ENCODE measurements at places on chromosomes 13 and 19.

DNA sequence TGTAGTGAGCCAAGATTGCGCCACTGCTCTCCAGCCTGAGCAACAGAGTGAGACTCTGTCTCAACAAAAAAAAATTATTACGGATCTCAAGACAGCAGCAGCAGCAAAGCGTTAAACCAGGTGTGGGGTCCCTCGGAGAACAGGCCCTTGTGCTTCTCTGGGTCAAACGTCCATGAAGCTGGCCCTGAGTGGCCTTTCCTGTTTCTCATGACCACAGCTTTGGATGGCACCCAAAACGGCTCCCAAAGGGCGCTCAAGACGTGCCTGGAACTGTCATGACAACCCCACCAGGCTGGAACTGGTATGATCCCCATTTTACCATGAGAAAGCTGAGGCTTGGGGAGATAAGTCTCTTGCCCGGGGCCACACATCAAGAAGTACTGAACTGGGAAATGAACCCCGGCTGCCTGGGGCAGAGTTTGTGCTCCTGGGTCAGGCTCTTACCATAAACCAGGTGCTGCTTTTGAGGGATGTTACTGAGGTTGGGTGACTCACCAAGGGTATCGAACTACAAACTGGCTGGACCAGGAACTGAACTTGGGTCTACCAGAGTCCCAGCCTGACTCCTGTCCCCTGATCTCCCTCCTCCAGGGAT, 11.6 kb upstream of the SAMD1 start:
- DNase-seq: no peak

DNA sequence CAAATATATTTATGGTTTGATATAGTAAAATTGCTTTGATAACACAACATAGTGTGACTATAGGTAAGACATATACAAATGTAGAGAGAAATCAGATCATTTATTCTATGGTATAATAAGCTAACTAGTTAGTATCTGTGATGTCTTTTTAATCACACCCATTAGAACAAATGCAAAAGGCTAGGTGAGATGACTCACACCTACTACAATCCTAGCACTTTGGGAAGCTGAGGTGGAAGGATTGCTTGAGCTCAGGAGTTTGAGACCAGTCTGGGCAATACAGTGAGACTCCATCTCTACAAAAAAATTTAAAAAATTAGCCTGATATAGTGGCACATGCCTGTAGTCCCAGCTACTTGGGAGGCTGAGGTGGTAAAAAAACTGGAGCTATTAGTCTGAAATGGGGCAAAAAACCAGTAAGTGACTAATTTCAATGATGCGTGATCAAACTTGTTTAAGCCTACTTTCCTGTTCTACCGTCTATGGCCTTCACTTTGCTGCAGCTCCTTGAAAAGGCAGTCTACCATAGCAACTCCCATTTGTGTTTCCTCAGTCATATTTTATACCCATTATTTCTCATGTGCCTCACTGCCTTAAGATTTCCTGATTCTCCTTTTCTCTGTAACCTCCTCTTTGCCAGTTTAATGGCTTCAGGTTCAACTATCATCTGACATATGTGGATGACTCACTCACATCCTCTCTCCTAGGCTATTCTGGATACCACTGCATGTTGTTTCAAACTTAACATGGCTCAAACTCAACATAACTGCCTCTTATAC, 12.5 kb downstream of the ALG5 start:
- DNase-seq: no peak

GRCh38 chr19:55472463-55472862, 4.0 kb upstream of the ZNF628 start:
- DNase-seq: no peak

DNA sequence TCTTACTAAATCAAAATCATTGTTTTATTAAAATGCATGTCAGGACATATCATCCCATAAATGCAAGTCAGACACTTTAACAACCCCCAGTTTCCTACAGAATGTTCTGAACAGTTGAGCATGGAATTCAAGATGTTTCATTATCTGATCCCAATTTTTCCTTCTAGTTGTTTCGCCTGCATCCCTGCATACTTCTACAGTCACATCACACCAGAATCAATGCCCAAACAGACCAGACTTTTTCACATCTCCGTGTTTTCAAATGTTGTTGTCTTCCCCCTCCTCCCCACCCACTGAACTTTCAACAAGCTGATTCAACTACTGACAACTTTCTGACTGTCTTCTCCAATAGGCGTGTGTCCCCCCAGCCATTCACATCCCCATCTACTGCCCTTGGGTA, 48.6 kb downstream of the LHFPL6 start:
- DNase-seq: no peak

GRCh38 chr19:6997679-6998445, 23.4 kb downstream of the MBD3L2B start:
- DNase-seq: no peak

GRCh38 chr19:45972081-45972946, 1.4 kb downstream of the NOVA2 start:
- no peak for DNase-seq

DNA sequence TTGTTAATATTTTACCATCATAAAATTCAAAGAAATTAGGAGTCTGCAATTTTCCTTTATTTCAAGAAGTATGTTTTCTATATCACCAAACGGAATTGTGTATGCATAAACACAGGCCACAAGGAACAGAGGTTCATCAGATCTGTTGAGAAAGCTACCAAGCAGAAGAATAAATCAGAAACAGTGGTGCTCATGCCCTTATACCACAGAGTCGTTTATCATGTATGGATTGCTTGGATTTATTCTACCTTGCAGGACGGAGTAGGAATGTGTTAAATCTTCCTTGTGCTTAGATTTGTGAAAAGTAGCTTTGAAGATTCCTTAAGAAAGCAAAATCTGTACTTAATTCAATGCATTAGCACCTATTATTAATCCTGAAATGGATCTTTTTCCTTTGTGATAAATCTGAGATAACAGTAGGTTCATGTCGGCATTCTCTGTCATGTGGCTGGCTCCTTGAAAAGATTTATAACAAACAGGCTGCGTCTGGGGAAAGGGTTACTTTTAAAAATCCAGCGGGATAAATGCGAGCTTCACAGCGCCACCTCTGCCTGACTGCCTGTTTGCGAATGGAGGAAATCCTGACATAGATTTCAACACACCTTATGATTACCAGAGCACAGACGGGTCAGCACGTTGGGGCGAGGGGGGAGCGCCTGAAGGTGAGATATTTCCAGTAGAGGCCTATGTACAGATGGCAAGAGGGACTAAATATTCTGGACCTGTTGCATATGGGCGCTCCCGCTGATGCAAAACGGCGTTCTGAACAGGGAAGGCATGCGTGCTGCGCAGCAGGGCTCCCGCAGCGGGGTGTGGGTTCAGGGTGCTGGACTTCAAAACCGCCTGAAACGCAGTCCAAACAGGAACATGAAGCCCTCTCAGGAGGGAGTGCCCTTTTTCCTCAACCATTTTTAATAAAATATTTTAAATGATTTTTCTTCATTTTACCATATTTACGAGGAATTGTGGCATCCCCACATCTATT, 445.5 kb upstream of the SGCG start:
- DNase-seq: no peak

- no peak for DNase-seq
These were observed at the start of gene ZSCAN5C for GRCh38 chr19:56201973-56202372. TSS of gene ZSCAN5C (plus strand) at chr19:56202273. CDS start at chr19:56205914, 3,641 bp downstream.

- DNase-seq: no peak
These were observed 468 bp downstream of the S1PR5 start for GRCh38 chr19:10516671-10517286.

DNA sequence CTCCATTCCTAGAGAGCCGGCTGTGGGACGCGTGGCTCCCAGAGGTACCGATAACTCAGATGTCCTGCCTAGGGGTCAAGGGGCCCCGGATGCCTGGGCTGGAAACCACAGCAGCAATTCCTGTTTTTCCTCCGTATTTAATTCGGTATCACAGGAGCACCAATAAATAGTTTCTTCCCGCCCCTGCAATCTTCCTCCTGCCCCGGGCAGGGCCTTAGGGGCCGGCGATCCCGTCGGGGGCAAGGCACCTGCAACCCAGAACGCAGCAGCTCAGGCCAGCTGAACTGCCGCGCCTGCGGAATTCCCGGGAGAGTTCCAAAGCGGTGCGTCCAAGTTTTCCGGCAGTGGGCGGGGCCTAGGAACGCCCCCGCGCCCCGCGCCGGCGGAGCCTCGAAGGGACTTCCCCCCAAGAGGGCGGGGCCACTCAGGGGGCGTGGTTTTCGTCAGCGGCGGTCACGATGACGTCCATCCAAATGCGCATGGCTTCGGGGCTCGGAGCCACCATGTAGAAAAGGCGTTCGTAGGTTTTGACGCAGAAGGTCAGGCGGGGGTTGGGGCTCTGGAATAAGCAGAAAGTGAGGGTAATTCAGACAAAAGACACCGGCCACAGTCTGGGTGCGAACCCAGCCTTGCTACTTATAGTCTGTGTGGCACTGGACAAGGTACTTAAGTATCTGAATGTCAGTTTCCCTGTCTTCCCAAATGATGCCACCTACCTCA, 9.7 kb upstream of the LYPD3 start:
- peak; percentile 87 for DNase-seq

DNA sequence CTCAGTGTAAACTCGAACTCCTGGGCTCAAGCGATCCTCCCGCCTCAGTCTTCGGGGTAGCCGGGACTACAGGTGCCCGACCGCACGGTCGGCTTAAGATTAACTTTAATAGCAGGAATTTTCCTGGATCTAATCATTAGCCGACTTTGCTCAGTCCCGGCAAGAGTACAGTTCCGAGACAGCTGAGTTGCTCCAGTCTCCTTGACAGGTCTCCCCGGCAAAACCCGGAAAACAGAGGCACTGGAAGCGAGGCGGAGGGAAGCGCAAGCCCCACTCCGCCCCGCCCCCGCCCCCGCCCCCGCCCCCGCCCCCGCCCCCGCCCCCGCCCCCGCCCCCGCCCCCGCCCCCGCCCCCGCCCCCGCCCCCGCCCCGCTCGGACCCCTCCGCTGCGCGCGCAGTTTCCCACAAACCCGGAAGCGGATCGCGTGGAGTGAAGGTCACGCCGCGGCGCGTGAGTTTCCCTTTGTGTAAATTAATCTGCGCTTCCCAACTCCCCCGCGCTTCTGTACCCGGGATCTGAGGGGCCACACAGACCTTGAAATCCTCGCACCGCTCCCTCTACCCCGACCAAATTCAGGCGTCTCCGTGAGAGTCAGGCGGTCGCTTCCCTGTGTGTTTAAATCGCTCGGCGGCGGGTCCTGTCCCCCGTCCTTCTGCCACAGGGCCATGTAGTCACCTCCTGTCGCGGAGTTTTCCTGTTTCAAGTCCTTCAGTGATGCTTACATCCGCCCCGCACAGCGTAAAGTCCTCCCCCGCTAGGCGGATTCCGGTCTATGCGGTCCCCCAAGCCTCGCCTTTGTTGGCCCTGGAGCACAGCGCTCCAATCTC, at the start of gene ZNF480:
Gene ZNF480 (plus strand): TSS at position 397 of the 828 bp plus-strand sequence. CDS start 3,244 bp downstream, outside the sequence.
- DNase-seq: peak; percentile 84

DNA sequence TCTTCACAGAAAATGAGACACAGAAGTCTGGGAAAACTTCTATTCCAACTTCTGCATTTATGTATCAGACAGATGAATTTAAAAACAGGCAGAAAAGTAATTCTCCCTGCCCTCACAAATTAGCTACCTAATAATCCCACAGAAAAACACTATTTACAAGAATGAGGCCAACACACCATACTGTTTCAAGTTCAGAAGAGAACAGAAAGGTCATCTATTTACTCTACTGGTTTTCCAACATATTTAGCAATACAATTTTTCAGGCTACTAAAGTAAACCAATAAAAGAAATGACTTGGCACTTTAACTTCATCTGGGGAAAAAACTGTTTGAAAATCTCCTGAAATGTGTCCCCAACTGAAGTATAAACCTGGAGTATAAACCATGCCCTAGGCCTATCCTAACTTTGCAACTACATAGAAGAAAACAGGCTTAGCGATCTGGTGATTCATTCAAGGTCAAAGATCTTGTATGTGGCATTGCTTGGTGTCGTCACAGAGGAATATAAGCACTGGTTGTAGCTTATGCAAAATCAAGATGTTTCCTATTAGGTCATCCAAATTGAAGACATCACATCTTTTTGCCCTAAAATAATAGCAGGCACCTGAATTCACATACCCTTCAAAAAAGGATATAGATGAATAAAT, 20.1 kb upstream of the EBPL start:
- DNase-seq: no peak

GRCh38 chr13:33411312-33411711, 125.8 kb upstream of the STARD13 start:
- no peak for DNase-seq

DNA sequence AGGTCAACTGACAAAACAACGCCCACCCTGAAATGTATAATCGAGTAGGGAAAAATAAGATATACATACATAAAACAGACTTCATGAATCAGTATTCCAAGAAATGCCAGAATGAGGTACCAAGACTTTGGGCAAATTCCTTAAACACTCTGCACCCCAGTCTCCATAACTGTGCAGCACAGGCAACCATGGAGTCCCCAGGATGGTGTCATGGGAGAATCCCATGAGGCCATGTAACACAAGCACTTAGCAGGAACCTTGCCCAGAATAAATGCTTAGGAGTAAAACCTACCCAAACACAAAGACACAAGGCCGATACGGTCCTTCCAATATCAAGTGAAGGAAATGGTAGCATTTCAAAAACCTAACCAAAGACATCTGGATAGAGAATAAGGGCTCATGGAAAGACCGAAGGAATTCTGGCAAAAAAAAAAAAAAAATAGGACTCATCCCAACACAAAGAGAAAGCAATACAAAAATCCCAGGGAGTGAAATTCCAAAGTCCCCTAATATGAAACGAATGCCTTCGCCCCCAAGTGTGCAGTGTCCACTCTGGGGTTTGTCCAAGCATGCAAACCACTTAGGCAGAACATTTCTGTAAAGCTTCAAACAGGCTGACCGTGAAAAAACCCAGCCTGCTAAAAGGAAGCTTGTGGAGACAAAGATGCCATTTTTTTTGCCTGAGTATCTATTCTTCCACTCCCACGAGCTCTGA, 11.1 kb downstream of the ZC3H4 start:
- no peak for DNase-seq
